ENCODE measurements at places on chromosomes 16 and 17.

- no peak for DNase-seq
Observed at GRCh38 chr16:15466886-15467781, 32.7 kb downstream of the BMERB1 start.

DNA sequence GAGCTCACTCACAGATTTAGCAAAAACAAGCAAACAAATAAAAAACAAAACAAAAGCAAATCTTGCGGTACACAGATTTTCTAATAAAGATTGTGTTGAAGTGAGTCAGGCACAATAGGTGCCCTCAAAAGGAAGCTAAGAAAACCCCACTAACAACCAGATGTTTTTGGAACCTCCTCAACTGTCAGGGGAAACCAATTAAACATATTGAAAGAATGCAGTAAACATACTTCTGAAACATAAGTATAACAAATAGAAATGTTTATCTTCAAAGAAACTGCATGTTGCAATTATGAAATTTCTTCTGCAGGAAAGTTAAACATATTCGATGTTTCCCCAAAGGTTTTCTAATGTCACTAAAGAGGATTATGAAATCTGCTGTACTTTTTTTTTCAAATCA lies 110.5 kb upstream of the CORO6 start:
- no peak for DNase-seq

- no peak for DNase-seq
Observed at GRCh38 chr17:45906237-45906636, 11.9 kb downstream of the MAPT start.

GRCh38 chr17:4074831-4075495 lies 67.9 kb downstream of the ZZEF1 start:
- peak; percentile 40 for DNase-seq

GRCh38 chr17:51820766-51821165 lies 337.7 kb downstream of the CA10 start:
- no peak for DNase-seq

- no peak for DNase-seq
Observed at GRCh38 chr17:48438516-48439061, 8.6 kb upstream of the SKAP1 start.

GRCh38 chr17:14732211-14732610 lies 431.3 kb downstream of the HS3ST3B1 start:
- DNase-seq: no peak

Data from central memory CD4-positive, alpha-beta T cell (primary cell).